HepG2 (cell line): ENCODE measurements at places on chromosomes 2 and 18.

DNA sequence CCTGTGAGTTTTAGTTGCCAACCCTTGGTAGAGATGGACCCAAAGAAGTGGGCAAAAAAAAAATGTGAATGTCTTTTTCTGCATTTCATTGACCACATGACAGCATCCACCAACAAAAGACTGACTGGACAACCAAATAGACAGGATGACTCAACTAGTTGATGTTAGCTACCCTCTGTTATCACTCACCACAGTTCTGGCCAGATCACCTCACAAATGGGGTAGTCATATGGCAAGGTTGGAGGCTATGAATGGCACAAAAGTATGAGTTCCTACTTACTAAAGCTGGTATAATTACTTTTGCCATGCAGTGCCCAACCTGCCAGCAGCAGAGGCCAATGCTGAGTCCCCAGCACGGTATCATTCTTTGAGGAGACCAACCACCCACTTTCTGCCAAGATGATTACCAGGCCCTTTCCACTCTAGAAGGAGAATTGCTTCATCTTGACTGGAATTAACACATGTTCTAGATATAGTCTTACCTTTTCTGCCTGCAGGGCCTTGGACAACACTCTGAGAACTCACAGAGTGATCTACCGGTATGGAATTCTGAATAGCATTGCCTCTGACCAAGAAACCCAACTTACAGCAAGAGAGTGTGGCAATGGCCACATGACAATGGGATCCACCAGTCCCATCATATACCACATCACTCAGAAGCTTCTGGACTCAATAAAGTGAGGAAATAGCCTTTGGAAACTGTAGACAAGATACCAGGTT is 20.1 kb upstream of the TCF7L1 start:
- no peak for DNase-seq

- DNase-seq, result no peak
Observed at GRCh38 chr2:152761214-152761613, 42.8 kb downstream of the ARL6IP6 start.

GRCh38 chr2:85713836-85714235 is 19.7 kb downstream of the GNLY start:
- DNase-seq, result no peak

- DNase-seq, result no peak
Observed at GRCh38 chr2:215880970-215881369, 132.4 kb downstream of the MREG start.

GRCh38 chr2:192407692-192408091 is 213.0 kb upstream of the TMEFF2 start:
- DNase-seq, result no peak

GRCh38 chr2:73850009-73850408 is 21.2 kb downstream of the STAMBP start:
- no peak for DNase-seq

- no peak for DNase-seq
Observed at GRCh38 chr2:46101557-46102220, 195.5 kb upstream of the EPAS1 start.

GRCh38 chr2:141201016-141201565 is 929.7 kb downstream of the LRP1B start:
- DNase-seq, result no peak

DNA sequence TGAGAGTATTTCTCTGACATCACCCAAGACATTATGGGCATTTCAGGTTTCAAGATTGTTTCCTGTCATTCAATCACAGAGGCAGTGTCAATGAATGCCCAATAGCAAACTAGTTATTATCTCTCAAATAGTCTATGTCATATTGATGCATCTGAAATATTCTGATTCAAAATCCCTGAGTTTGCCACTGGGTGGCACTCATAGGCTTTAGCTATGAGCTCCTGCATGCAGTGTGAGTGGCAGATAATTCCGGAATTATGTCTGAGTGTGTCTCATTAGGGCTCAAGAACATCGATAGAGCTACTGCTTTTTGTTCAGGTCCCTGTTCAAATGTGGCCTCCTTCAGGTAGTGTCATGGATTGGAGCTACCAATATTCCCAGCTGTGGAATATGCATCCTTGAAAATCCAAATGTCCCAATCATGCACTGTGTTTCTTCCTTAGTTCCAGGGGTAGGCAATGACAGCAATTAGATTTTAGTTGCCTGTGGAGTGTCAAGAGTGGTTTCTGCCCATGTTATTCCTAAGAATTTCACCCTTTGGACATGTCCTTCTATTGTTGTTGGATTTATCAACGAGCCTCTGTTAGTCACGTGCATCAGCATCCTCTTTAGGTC is 7.8 kb upstream of the OR6B3 start:
- peak; percentile 57 for DNase-seq

DNA sequence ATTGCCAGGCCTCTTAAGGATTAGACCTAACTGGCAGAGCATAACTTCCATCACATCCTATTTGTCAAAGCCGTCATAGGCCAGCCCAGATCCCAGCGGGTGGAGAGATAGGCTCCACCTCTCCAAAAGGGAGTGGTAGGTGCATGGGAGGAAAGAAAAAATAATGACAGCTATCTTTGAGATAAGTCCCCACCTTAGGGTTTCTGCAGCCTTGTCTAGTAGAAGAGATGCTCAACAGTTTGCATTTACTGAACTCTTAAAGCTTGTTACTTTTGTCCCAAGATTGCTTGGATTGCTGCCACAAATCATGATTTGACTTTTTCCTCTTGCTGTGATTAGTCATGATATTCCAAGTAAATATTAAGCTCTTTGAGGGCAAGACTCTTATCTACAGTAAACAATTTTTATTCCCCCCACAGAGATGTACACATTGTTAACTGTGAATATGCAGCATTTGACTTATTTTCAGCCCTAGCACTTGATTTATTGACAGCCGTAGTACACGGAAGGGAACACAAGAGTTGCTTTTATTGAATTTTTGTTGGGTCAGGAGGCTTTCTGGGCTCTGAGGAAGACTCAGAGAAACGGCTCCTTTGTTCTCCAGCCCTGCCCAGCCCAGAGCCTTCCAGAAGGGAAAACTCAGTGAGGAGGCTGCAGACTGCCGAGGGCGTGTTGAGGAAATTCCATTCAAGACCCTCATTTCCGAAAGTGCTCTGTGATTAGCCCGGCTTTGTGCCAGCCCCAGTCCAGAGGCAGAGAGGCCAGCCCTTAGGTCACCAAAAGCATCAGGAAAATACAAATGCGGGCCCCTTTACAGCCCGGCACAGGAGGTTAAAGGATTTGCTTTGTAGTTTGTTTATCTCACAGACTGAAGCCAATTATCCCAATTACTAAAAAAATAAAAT is 75.5 kb upstream of the ZNF532 start:
- peak; percentile 15 for DNase-seq

DNA sequence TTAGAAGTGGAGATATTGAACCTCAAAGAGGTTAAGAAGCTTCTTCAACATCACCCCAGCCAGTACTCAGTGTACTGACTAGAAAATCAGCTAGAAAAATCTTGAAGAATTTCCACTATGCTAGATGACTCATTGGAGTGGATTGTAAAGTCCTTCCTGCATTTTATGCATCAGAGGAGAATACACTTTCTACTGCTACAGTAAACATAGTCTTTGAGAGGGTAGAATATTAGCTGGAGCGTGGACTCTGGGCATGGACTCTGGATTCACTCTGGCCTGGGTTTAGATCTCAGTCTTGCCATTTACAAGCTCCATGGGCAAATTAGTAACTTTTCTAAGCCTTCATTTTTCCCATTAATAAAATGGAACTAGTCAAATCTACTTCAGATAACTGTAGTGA is 215.9 kb downstream of the IRS1 start:
- DNase-seq, result peak; percentile 94

- no peak for DNase-seq
Observed at GRCh38 chr2:236583621-236584203, 14.1 kb downstream of the ACKR3 start.

GRCh38 chr18:48791636-48792105 is 159.1 kb downstream of the SMAD7 start:
- DNase-seq, result no peak

- no peak for DNase-seq
Observed at GRCh38 chr18:53906681-53907080, 317.8 kb downstream of the MBD2 start.

DNA sequence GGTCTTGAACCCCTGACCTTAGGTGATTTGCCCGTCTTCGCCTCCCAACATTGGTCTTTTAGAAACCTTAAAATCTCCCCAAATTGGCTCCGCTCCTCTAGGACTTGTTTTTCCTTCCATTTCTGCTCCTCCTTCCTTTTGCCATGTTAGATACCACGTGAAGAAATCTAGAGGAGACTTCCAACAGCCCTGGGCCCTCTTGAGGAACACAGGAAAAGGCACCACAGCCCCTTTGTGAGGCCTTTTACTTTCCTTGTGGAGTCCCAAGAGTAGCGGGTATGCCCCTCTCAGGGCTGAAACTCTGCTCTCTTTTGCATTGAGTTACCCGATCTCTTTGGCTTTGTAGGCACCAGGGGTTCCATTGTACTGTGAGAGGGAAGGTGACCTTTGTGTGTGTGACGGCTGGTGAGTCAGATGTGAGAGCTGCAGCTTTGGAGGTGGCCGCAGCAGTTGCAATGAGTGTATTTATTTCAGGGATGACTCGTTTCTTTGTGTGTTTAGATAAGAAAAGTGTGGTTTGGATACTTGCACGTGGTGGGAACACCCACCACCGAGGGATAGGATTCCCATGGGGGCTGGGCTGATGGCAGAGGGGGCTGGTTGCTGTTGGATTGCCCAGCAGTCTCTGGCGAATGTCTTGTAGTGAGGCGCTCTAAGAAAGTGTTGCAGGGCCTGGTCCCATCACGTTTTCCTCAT is 218.4 kb upstream of the HS6ST1 start:
- DNase-seq, result peak; percentile 80

DNA sequence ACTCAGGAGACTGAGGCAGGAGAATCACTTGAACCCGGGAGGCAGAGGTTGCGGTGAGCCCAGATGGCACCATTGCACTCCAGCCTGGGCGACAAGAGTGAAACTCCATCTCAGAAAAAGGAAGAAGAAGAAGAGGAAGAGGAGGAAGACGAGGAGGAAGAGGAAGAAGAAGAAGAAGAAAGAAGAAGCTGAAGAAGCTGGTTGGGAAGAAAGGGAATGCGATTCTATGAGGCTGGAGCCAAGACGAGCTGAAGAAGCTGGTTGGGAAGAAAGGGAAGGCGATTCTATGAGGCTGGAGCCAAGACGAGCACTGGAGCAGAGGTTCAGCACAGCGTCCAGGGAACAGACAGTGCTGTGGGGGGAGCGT is 30.3 kb upstream of the TAF1B start:
- DNase-seq, result no peak

DNA sequence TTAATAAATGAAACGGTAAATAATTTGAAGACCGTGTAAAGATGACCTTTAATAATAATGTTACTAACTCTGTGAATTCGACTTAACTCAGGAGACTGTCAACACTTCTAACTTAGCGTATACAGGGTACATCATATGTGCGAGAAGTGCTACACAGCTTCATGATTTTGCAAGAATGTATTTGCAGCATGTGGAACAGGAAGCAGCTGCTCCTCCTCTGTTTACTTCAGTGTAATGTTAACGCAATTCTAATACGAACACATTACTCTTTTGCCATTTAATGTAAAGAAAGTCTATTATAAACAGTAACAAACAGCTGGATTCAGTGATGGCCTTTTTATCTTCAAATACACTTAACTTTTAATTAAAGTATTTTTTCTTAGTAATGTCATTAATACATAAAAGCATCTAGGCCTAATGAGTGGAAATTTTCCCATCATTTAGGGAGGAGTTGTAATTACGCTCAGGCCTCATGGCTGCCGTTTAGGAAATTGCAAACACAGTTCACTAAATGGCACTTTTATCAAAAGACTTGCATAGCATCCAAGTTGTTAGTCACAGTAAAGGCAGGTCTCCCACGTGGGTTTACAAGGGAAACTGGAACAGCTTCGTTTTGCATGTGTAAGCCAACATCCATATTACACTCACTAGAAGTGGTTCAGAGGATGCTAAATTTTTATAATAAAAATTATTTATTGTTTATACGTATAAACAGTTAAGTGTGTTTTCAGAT is 635.7 kb downstream of the FBXO15 start:
- DNase-seq, result no peak

GRCh38 chr2:240237609-240238174 is 97.2 kb upstream of the OTOS start:
- no peak for DNase-seq

DNA sequence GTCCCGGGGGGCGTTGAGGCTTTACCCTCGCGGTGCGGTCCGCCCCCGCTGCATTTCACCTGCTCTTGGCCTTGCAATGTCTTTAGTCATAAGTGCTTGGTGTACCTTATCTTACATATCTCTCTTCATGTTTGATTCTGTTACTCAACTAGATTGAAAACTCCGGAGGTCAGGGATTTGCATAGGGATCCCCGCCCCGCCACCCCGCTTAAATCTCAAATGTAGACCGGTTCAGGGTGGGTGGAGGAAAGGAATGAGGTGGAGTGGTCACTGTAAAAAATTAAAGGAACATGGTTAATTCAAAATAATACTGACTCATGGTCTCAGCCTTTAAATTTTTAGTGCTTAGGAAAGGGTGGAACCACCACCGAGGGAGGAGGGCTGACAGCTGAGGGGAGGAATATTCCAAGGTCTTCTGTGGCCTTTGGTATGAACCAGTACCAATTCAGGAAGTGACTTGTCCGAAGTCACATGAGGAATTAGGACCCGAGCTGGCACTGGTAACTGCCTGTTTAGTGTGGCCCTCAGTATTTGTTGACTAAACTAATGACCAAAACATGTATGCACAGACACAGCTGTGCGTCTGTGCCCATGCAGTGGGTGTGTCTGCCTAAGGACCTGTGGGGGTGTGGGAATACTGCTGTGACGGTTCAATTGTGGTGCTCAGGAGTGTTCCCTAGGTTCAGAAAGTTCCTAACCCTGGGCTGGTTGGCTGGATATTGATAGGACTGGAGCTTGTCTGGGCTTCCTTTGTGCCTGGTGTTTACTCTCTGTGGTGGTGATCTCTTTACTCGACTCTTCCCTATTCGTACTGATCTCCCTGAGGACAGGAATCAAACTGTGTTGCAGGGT is 1.0 kb downstream of the PLEKHB2 start:
- DNase-seq, result peak; percentile 84

GRCh38 chr18:77708826-77709506 is 459.3 kb downstream of the GALR1 start:
- no peak for DNase-seq

- DNase-seq, result no peak
Observed at GRCh38 chr2:144753416-144753815, 233.5 kb upstream of the ZEB2 start.

DNA sequence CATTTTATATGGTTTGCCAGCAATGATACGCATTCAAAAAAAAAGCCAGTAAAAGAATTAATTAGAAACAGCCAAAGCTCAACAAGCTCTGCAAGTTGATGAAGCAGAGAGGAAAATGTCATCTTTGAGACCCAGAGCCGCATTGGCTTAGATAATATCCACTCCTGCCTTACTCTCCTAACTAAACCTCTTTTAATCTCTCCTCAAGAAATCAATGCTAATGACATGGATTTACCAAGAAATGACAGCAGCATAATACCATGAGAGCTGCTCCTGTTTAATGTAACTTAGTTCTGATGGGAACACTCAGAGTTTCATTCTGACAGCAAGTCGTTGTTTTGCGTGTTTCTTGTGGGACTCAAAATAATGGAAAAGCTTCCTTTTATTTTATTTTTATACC is 1099.4 kb upstream of the PIK3C3 start:
- no peak for DNase-seq

DNA sequence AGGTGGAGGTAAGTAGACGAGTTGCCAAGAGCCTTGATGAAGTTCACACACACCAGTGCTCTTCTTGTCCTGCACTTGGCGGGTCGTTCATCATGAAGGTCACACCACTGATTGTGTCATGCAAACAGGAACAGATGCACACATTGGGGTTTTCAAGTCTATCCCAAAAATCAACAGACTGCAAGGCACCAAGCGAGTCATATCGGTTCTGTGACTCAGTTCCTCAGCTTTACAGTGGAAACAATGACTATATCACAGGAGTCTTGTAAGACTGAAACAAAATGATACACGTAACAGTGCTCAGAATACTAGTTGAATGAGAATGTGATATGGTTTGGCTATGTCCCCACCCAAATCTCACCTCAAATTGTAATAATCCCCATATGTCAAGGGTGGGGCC is 526.9 kb upstream of the ID2 start:
- no peak for DNase-seq
